ENCODE measurements at places on chromosomes 5 and 9.

DNA sequence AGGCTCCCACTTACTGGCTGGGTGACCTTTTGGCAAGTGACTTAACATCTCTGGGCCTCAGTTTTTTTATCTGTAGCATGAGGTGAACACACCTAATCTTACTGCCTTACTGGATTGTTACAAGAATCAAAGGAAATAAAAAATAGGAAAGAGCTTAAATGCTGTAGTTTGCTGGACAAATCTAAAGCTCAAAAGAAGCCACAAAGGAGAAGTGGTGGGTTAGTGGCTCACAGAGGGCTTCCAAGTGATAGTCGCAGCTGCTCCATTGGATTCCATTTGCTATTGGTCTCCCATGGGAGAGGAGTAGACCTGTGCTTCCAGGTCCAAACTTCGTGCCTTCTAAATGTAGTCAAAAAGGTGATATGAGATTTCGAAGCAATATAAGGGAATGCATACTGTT lies 123.6 kb downstream of the SEMA6A start:
- DNase-seq: no peak

- DNase-seq: peak; percentile 83
These were observed at the start of gene EPB41L4B for GRCh38 chr9:109320742-109321448. Gene EPB41L4B (minus strand): TSS chr9:109321059. CDS start chr9:109320446, 613 bp downstream.

GRCh38 chr5:33309068-33309467 lies 131.7 kb upstream of the TARS1 start:
- DNase-seq: no peak

DNA sequence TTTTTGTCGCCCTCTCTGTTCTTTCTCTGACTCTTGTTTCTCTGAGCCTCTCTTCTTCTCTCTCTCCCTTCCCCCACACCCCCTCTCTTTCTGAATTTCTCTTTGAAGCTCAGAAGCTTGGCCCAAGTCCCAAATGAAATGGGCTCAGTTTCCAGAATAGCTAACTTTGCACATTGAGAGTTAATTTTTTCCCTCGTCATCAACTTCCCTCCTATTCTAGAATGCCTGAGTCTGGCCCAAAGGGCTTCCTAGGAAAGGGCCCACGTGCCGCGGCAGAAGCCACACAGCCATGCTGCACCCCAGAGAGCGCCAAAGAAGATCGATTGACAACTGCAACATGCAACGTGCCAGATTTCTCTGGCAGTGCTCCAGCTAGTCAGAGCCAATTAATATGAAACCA lies 588.8 kb upstream of the KLF4 start:
- no peak for DNase-seq

DNA sequence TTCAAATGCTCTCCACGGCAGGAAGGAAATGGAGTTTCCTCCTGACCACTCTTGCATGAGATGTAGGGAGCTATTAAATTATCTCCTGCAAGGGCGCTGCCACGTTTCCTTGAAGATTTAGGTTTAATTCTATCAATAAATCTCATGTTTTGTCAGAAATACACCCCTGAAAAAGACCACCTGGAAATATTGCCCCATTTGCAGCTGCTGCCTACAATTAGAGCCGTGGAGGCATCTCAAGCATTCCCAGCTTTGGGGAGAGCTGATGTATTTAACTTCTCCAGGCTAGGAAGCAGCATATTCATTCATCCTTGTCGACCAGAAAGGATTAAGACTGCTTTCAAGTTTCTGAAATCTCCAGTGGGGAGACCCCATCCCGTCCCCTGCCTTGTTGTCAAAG lies 40.5 kb downstream of the CCNJL start:
- DNase-seq: no peak

GRCh38 chr5:125189531-125189941 lies 443.1 kb upstream of the ZNF608 start:
- no peak for DNase-seq

DNA sequence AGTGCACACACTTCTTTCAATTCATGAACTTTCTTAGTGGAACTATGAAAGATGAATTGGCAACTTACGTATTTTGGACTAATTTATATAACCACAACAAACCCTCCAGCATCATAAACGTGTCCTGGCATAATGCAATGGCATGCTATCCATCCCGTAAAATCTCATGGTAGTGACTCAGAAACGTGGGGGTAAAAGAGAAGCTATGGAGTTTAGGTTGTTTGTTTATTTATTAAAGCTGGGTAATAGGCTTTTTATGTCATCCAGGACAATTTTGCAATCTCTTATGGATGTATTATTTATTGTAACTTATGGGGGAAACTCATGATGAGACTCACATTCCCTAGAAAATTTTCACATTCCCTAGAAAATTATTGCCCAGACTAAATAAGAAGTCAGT lies 106.3 kb downstream of the GDA start:
- DNase-seq: no peak

- DNase-seq: no peak
These were observed 4.6 kb upstream of the BARX1 start for GRCh38 chr9:93959739-93960154.

DNA sequence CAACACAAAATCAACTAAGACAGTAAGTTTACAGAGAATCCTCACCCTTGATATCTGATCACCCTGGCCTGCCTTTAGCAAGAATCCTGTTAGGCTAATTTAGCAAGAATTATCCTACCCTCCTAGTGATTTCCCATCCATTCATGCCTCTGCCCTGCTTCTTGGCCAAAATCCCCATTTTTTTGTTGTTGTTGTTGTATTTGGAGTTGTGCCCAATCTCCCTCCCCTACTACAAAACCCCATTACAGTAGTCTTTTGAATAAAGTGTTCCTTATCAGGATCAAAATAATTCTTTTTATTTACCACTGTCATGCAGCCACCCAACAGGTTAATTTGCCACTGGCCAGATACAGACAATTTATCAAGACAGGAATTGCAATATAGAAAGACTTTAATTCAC lies 58.5 kb upstream of the CLINT1 start:
- DNase-seq: no peak

GRCh38 chr5:135710045-135710675 lies 124.3 kb upstream of the SLC25A48 start:
- no peak for DNase-seq

DNA sequence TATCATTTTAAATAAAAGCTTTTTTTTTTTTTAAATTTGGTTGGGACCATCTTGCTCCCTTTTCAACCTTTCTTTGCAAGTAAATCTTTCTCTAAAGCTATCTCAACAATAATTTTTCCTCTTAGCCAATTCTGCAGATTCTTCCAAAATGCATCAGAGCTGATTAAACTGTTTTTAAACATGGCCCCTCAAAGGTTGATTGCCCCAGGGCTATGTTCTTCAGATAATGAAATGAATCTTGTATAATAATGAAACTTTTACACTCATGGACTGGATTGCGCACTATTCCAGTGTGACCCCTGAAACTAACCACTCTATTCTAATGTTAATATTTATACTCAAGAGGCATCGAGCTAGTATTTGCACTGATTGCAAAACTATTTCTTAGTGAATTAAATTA lies 222.8 kb upstream of the PRDM9 start:
- DNase-seq: no peak

DNA sequence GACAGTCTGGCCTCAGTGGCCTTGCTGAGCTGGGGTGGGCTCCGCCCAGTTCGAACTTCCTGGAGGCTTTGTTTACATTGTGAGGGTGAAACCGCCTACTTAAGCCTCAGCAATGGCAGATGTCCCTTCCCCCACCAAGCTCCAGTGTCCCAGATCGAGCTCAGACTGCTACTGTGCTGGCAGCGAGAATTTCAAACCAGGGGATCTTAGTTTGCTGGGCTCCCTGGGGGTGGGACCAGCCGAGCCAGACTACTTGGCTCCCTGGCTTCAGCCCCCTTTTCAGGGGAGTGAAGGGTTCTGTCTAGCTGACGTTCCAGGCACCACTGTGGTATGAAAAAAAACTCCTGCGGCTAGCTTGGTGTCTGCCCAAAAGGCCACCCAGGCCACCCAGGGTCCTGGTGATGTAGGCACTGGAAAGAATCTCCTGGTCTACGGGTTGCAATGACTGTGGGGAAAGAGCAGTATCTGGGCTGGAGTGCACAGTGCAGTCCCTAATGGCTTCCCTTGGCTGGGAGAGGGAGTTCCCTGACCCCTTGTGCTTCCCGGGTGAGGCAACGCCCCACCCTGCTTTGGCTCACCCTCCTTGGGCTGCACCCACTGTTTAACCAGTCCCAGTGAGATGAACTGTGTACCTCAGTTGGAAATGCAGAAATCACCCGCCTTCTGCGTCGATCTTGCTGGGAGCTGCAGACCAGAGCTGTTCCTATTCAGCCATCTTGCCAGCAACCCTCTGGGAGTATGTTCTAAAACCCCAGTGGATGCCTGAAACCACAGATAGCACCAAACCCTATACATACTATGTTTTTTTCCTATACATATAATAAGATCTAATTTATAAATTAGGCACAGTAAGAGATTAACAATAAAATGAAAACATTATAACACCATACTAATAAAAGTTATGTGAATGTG lies 95.5 kb downstream of the TMEM161B start:
- DNase-seq: no peak

DNA sequence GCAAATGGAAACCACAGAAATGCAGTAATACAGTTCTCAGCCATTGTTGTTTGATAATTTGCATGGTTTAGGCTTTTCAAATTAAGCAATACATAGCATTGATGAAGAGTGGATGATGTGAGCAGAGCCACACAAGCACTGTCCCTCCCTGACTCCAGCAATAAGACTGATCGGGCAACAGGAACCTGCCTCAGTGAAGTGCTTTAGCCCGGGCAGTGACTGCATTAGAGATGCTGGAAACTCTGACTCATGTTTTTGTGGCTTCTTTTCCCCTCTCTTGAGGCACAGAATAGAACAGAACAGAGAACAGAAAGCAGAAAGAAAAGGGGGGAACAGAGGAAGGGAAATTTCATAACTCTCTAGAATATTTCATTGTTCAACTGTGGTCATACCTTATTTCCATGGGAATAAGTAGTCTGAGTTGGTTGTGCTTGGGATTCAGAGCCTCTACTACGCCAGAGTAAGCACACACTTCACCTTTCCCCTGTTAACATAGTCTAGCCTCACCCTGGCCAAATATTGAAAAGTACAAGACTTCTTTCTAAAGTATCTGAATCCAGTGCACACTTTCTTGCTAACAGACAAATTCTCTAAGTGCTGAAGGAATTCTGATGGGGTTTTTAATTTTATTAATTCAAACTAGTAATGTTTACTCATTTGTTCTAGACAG lies 164.8 kb upstream of the VCAN start:
- no peak for DNase-seq

DNA sequence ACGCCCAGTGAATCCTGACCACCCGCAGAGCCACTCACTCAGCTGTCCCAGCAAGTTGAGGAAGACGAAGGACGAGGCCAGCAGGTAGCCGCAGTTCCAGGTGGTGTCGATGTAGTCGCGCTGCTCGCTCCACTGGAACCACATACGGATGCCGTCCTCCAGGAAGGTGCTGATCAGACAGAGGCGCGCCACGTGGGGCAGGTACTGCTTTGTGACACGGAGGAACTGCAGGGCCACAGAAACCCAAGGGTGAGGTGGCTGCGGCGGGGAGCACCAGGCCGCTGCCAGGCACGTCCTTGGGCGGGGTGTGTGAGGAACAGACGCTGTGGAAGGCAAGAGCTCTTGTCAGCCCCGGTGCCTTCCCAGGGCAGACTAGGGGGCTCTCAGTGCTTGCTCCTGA lies 8.6 kb downstream of the SURF4 start:
- DNase-seq: no peak

- no peak for DNase-seq
These were observed 5.2 kb downstream of the PPP2R2B start for GRCh38 chr5:146873186-146873917.

DNA sequence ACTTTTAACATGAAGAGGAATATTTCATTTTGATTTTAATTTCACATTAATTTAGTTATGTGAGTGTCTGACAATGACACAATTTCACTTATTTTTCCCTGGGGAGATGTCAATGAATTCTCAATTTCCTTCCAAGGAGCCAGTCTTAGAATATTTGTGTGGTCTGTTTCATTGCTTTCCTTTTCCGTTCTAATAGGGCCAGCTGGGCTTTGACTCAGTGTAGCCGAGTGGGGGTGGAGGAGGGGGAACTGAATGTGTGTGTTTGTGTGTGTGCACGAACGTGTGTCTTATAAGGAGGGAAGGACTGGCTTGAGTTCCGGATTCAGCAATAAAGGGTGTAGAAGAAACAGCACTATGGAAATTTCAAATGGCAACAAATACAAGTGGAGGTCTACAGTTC lies 100.0 kb downstream of the BASP1 start:
- DNase-seq: no peak

DNA sequence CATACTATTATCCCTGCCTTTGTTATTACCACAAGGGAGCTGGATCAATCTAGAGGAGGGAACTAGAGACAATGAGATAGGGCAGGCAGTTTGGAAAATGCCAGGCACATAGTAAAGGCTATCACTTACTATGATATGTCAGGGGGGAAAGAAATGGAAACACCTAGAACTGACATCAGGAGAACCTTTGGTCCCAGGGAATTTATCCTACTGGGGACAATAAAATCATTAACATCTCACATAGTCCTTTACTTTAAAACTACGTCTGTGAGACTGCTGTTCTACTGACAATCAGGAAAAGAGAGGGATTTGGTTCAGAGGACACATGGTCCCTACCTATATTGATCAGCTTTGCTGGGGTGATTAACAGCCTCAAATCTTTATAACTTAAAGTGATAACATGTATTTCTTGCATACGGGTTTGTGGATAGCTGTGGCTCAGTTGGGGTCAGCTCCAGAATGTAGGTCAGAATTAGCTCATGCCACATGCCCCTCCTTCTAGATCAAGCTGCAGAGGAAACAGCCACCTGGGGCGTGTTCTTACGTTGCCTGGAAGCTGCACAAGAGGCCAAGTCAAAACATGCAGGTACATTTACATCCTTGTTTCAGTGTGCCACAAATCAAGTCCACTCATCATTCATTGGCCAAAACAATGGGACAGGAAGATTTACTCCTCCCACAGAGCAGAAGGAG lies 43.9 kb upstream of the ALDOB start:
- DNase-seq: no peak

GRCh38 chr5:151464101-151464500 lies 16.7 kb downstream of the SLC36A1 start:
- no peak for DNase-seq

- no peak for DNase-seq
These were observed 68.0 kb upstream of the CLINT1 start for GRCh38 chr5:157926977-157927376.

DNA sequence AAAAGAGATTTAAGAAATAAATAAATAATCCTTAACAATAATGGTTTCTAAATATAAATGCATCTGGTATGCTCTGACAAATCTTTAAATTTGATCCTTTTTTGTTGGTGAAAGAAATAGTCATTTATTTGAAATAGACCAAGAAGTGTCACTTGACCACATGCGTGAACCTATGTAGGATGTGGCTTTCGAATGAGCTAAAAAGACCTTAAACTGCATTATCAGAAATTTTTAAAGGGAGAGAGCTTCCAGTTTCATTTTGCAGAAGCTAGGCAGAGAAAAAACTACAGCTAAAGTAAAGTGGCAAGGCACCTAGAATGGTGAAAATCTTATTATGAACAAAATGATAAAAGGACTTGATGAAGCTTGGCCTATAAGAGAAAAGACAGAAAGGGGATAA lies 309.2 kb upstream of the EFNA5 start:
- DNase-seq: no peak

GRCh38 chr9:91948597-91949391 lies 1.2 kb downstream of the ROR2 start:
- DNase-seq: peak; percentile 8
